Adrenal gland (tissue), 19 donors: ENCODE measurements at places on chromosomes 12 and 14. TPM values are rescaled to one million over a fixed set of nuclear protein-coding genes. Genes with fewer than 3 reads are reported as not detected.

KCNC2 gene
- polyA plus RNA-seq: not detected

CRIP1 gene
- polyA plus RNA-seq: 157 TPM

SDS gene
- polyA plus RNA-seq: 5.7 TPM

NUAK1 gene
- 4.6 TPM for polyA plus RNA-seq

TSPAN11 gene
- 0.74 TPM for polyA plus RNA-seq

KRT3 gene
- not detected for polyA plus RNA-seq

NTN4 gene
- polyA plus RNA-seq: 15.6 TPM

LMNTD1 gene
- polyA plus RNA-seq: not detected

CD163 gene
- polyA plus RNA-seq: 129 TPM

LRRIQ1 gene
- polyA plus RNA-seq: 0.40 TPM

IL22 gene
- not detected for polyA plus RNA-seq

NRIP2 gene
- 1.9 TPM for polyA plus RNA-seq

NFATC4 gene
- polyA plus RNA-seq: 11.8 TPM

KRT72 gene
- polyA plus RNA-seq: not detected

KCNK13 gene
- 0.34 TPM for polyA plus RNA-seq

COX8C gene
- polyA plus RNA-seq: not detected

KLRG1 gene
- polyA plus RNA-seq: 2.0 TPM
